Eye (tissue), 1 donor: ENCODE measurements at places on chromosomes 5 and 9.

GRCh38 chr5:114838937-114839336 lies 330.8 kb downstream of the TRIM36 start:
- DNase-seq = no peak

- peak; percentile 44 for DNase-seq
These were observed 90.0 kb downstream of the ARRDC3 start for GRCh38 chr5:91293131-91293530.

DNA sequence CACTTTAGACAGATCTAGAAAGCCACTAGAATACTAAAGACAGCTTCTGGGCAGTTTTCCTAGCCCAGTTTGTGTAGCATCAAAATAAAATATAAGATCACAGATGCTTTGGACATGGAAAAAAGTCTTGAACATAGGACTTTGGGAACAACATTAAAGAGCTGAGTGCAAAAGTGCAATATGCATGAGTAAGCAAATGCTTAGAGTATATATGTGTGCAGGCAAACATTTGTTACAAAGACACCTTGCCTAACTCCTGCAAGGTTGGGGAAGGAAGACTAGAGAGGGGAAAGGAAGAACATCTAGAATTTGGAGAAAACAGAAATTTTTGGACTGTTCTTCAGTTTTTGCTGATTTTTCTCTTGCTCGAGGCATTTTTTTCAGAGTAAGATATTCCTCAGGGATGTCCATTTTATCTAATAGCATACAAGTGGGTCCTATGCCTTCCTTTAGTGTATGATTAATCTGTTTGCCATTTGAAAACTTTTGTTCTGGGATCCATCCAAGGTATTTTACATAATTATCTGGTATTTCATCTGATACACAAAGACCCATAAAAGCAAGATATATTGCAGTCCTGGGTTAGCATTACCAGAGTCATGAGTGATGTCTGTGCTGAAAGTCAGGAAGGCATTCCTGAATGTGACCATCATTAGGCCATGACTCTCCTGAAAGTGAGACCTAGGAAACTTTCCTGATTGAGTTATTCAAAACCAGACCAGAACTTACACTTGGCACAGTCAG lies 142.0 kb upstream of the RGMB start:
- no peak for DNase-seq

- peak; percentile 15 for DNase-seq
These were observed 269.8 kb downstream of the SYK start for GRCh38 chr9:91071184-91071990.

- DNase-seq = peak; percentile 77
These were observed 38.9 kb downstream of the CDH6 start for GRCh38 chr5:31232273-31232888.

GRCh38 chr5:98217138-98217537 lies 556.3 kb upstream of the RGMB start:
- DNase-seq = no peak

DNA sequence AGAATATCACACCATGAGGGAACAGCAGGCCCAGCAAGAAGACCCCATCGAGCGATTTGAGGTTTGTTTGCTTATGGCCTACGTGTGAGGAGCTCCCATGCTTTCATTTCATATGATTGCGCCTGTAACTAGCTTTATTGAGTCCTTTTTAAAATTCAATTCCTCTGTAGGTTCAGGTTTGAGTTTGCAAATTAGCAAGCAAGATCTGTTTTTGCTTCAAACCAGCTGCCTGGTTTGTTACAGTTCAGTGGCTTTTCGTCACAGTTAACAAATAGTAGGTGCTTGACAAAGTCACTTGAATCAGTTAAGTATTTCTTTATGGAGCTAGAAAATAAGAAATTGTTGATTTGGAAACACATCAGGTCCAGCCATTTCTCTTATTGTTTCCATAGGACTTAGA lies 56.3 kb downstream of the GPR21 start:
- no peak for DNase-seq

DNA sequence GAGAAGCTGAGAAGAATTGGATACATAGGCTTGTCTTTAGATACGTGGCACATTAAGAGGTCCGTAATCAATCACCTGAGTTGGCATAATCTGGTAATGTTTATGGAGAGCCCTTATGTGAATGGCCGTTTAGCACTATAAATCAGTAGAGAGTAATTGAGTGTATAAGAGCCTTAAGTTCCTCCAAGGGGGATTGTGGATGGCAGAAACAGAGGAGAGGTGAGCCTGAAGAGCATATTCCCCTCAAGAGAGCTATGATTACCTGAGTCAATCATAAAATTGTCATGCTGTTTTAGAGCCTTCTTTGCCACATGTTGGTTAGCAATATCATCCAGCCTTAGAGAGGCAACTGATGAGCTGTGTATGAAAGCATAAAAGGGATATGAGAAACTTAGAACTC lies 58.8 kb downstream of the FOCAD start:
- DNase-seq = no peak

DNA sequence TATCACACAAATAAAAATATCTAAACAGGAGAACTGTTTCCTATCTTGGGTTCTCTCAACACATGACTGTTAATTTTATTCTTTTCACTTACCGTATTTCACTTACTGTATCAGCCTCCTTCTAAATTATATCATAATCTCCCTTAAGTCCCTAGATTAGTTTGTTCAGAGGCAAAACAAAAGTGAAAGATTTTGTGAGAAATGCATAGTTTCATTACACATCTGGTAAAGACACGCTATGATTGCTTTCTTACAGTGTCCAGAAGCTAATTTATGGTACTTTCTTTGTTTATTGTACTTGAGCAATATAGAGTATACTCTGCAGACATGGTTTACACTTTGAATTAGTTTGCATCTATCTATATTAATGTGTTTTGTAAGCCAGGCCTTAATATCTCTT lies 159.7 kb upstream of the TLX3 start:
- no peak for DNase-seq

- no peak for DNase-seq
These were observed 46.9 kb upstream of the TTC39B start for GRCh38 chr9:15353892-15354291.

DNA sequence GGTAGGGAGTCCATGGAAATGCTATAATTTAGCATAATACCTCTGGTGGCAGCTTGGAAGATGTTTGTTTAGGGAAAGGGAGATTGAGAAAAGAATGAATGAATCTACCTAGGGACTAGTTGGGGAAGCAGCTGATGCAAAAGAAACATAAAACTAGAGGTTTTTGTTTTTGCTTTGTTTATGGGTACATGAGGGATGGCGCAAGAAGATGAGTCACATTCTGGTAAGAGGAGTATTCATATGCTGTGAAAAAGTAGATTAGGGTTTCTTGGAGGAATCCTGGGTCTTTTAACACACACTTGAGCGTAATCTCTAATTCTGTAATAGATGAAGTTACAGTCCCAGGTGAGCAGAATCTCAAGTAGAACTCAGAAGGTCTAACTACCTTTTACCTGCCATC lies 17.1 kb downstream of the C9orf43 start:
- no peak for DNase-seq

GRCh38 chr5:58106754-58107410 lies 353.0 kb downstream of the PLK2 start:
- DNase-seq = no peak
